Frontal cortex (tissue), 4 donors: ENCODE measurements at places on chromosomes 13 and 19. TPM values are rescaled to one million over a fixed set of nuclear protein-coding genes. Genes with fewer than 3 reads are reported as not detected.

Gene F10
- 0.82 TPM for total RNA-seq

Gene CEACAM21
- total RNA-seq: 1.2 TPM

Gene IGFL1
- total RNA-seq: not detected

Gene HIF3A
- 3.3 TPM for total RNA-seq

Gene ZNF888
- total RNA-seq: 3.3 TPM

Gene FXYD1
- total RNA-seq: not detected

Gene ZNF723
- total RNA-seq: not detected

Gene SCN1B
- total RNA-seq: 0.82 TPM

Gene ERICH6B
- total RNA-seq: not detected

Gene CATSPERD
- total RNA-seq: 0.41 TPM

Gene GPR12
- total RNA-seq: 39.5 TPM

Gene WDR88
- not detected for total RNA-seq

Gene GPR4
- total RNA-seq: under 0.01 TPM

Gene MYBPC2
- total RNA-seq: not detected

Gene SLC7A9
- 1.6 TPM for total RNA-seq

Gene SOX1
- total RNA-seq: 4.5 TPM

Gene CYP4F2
- total RNA-seq: not detected

Gene ZNF135
- total RNA-seq: 11.8 TPM

Gene FCAR
- 0.41 TPM for total RNA-seq

Gene ANGPTL4
- total RNA-seq: 0.82 TPM

Gene CEACAM7
- not detected for total RNA-seq

Gene KRTDAP
- not detected for total RNA-seq

Gene CTXN1
- total RNA-seq: 9.4 TPM

Gene POSTN
- 2.0 TPM for total RNA-seq

Gene PPFIA3
- total RNA-seq: 47.7 TPM

Gene C5AR1
- under 0.01 TPM for total RNA-seq

Gene TTC9B
- total RNA-seq: 37.5 TPM

Gene SWSAP1
- total RNA-seq: 0.82 TPM

Gene BABAM1
- total RNA-seq: 66.9 TPM

Gene LILRB1
- total RNA-seq: not detected

Gene BEST2
- total RNA-seq: not detected

Gene SELENOV
- total RNA-seq: 0.41 TPM

Gene SIGLEC6
- not detected for total RNA-seq

Gene ACER1
- not detected for total RNA-seq

Gene FUT2
- total RNA-seq: under 0.01 TPM

Gene HIPK4
- not detected for total RNA-seq

Gene MCF2L
- total RNA-seq: 137 TPM

Gene SMIM44
- total RNA-seq: not detected

Gene NLRP7
- total RNA-seq: 0.82 TPM

Gene ATP8B3
- not detected for total RNA-seq

Gene SPACA4
- not detected for total RNA-seq

Gene YJEFN3
- total RNA-seq: 5.7 TPM

Gene WDR87
- not detected for total RNA-seq

Gene SHISA7
- 4.5 TPM for total RNA-seq

Gene LYPD3
- under 0.01 TPM for total RNA-seq

Gene HSH2D
- total RNA-seq: under 0.01 TPM

Gene CRB3
- total RNA-seq: 0.41 TPM

Gene TMEM272
- 1.6 TPM for total RNA-seq

Gene APOC1
- total RNA-seq: 2.9 TPM

Gene CCDC122
- 10.2 TPM for total RNA-seq

Gene KLK15
- not detected for total RNA-seq

Gene KANK2
- 7.3 TPM for total RNA-seq

Gene FBXL3
- 114 TPM for total RNA-seq

Gene SIGLEC8
- total RNA-seq: 0.82 TPM

Gene TNFSF13B
- total RNA-seq: 1.6 TPM

Gene C19orf73
- total RNA-seq: 1.2 TPM

Gene ADAMTSL5
- under 0.01 TPM for total RNA-seq

Gene MRPL54
- 21.6 TPM for total RNA-seq
